ENCODE measurements at places on chromosomes 4 and X. TPM values are rescaled to one million over a fixed set of nuclear protein-coding genes. Genes with fewer than 3 reads are reported as not detected.

- H3K27me3 ChIP-seq, result no peaks in the 10 kb centered on the region
- DNase-seq, result no peak
- no peaks in the 10 kb centered on the region for H3K36me3 ChIP-seq
- peaks cover 8% of the 10 kb centered on the region for H3K4me1 ChIP-seq
Observed at GRCh38 chr4:124019749-124020549, 623.4 kb downstream of the SPRY1 start.

DNA sequence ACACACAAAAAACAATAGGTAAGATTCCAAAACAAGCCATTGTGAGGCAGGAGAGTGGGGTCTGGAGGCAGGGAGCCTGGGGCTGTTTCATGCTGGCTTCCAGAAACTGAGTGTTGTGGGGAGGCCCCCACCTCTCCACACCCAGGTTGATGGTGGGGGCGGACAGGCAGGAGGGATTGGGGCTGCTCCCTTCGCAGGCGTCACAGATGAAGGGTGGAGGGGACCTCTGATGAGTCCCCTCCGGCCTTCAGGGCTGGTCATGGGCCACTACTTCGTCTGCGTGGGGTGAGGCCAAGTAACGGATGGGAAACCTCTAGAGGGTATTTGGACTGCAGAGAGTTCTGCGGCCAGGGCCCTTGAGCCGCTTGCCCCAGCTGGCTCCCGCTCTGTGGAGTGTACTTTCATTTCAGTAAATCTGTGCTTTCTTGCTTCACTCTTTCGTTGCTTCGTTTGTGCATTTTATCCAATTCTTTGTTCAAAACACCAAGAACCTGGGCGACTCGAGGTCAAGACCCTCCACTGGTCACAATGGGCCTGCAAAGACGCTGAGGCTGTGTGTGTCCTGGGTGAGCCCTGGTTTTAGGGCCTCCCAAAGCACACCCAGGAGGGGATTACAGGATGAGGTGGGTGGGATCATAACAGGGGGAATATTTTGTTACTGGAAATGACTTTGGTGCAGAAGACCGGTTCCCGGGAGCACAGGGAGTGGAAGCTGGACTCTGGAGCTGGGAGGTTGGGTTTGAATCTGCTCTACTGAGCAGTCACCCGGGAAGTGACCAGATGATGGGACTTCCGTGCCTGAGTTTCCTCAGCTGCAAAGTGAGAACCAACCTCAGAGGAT lies 83.7 kb upstream of the ADRA2C start:
- DNase-seq, result no peak
- no peaks in the 10 kb centered on the region for H3K36me3 ChIP-seq
- H3K4me1 ChIP-seq, result no peaks in the 10 kb centered on the region
- H3K27ac ChIP-seq, result no peak overlapping the region
- no peaks in the 10 kb centered on the region for H3K27me3 ChIP-seq

DNA sequence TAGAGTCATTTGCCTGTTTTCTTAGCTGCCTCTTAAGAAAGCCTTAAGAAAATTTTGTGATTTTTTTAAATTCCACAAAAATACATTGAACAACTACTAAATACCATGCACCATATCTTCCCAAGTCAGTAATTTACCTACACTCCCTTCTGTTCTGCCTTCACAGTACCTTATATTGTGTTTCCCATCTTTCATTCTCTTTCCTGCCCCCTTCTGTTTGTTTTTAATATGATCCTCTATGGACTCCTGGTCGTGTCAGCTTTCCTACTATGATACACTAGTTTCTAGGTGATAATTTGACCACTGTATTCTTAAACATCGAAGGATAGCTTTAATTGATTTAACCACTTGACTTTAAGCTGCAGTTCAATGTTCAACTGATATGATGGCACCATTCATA lies 297.7 kb upstream of the HAND2 start:
- H3K27ac ChIP-seq, result no peak overlapping the region
- no peak overlapping the region for H3K4me3 ChIP-seq
- no peaks in the 10 kb centered on the region for H3K4me1 ChIP-seq
- peaks cover 2% of the 10 kb centered on the region for H3K27me3 ChIP-seq
- H3K36me3 ChIP-seq, result no peaks in the 10 kb centered on the region

Gene LPAR4
- total RNA-seq, result not detected

Gene GRSF1
- 96.8 TPM for total RNA-seq

- H3K4me1 ChIP-seq, result peaks cover 29% of the 10 kb centered on the region
- peak within 1 kb of the TSS; percentile 96 for H3K4me3 ChIP-seq
- DNase-seq, result peak; percentile 78
- H3K27me3 ChIP-seq, result no peaks in the 10 kb centered on the region
- H3K36me3 ChIP-seq, result peaks cover 10% of the 10 kb centered on the region
Observed at GRCh38 chrX:79366873-79367749, at the start of gene ITM2A. TSS of gene ITM2A (minus strand) at chrX:79367334. CDS start at chrX:79367215, 119 bp downstream.

DNA sequence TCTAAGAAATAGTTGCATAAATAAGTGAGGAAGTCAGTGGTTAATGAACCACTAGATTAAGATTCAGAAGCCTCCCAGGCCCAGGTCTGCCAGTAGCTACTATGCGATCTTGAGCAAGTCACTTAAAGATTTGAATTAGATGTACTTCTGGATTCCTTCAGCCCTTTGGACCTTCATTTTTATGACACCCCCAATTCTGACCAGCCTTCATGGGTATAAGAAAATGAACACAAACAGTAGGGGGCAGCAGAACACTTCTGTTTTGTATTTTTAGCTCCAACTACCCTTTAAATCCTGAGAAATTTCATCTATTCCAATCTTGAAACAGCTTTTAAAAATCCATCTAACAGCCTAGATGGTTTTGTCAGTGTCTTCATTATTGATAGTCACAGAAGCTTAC lies 19.0 kb downstream of the TMEM47 start:
- no peak overlapping the region for H3K27ac ChIP-seq
- H3K4me3 ChIP-seq, result no peak overlapping the region
- H3K4me1 ChIP-seq, result no peaks in the 10 kb centered on the region
- H3K36me3 ChIP-seq, result no peaks in the 10 kb centered on the region

Gene LGI2
- total RNA-seq, result not detected

Gene NDST3
- not detected for total RNA-seq

Gene DSPP
- total RNA-seq, result not detected

Gene PLXNB3
- total RNA-seq, result 1.6 TPM

- no peak for DNase-seq
- no peaks in the 10 kb centered on the region for H3K36me3 ChIP-seq
- peaks cover 7% of the 10 kb centered on the region for H3K27me3 ChIP-seq
- H3K4me1 ChIP-seq, result no peaks in the 10 kb centered on the region
Observed at GRCh38 chr4:25972984-25973745, 59.1 kb downstream of the SMIM20 start.

GRCh38 chrX:29145316-29145715 lies 558.1 kb downstream of the IL1RAPL1 start:
- no peak overlapping the region for H3K4me3 ChIP-seq
- H3K4me1 ChIP-seq, result no peaks in the 10 kb centered on the region
- no peak for DNase-seq

GRCh38 chrX:147962476-147962875 lies 18.7 kb upstream of the FMR1NB start:
- H3K36me3 ChIP-seq, result no peaks in the 10 kb centered on the region
- H3K27ac ChIP-seq, result no peak overlapping the region
- no peaks in the 10 kb centered on the region for H3K4me1 ChIP-seq

DNA sequence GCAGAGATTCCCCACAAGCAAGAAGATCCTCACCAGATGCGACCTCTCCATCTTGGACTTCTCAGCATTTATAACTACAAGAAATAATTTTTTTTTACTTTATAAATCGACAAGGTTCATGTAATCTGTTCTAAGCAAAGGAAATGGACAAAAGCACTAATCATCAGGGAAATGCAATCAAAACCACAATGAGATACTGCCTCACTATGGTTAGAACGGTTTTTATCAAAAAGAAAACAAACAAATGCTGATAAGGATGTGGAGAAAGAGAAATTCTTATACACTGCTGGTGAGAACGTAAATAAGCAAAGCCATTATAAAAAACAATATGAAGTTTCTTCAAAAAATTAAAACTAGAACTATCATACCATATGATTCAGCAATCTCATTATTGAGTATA lies 1382.6 kb downstream of the ARAP2 start:
- no peaks in the 10 kb centered on the region for H3K27me3 ChIP-seq
- H3K36me3 ChIP-seq, result no peaks in the 10 kb centered on the region
- DNase-seq, result no peak
- H3K4me1 ChIP-seq, result no peaks in the 10 kb centered on the region
- no peak overlapping the region for H3K27ac ChIP-seq

DNA sequence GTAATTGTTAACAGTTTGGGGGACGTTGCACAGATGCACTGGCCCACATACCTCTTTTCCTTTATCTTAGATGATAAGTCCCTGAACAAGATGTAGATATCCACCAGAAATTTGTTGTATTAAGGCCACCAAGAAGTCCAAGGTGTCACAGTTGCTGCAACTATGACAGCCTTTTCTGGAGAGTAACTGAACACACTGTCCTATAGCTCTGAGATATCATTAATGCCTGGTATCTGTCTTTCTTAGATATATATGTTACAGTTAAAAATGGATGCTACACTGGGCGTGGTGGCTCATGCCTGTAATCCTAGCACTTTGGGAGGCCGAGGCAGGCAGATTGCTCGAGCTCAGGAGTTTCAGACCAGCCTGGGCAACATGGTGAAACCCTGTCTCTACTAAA lies 77.8 kb upstream of the PRDX4 start:
- no peak overlapping the region for H3K4me3 ChIP-seq
- no peaks in the 10 kb centered on the region for H3K4me1 ChIP-seq
- H3K36me3 ChIP-seq, result no peaks in the 10 kb centered on the region
- H3K27ac ChIP-seq, result no peak overlapping the region
- DNase-seq, result no peak
- H3K27me3 ChIP-seq, result peaks cover 2% of the 10 kb centered on the region

- H3K4me1 ChIP-seq, result peaks cover 23% of the 10 kb centered on the region
- H3K27me3 ChIP-seq, result no peaks in the 10 kb centered on the region
- H3K4me3 ChIP-seq, result no peak overlapping the region
- H3K36me3 ChIP-seq, result no peaks in the 10 kb centered on the region
- DNase-seq, result no peak
Observed at GRCh38 chrX:136256026-136256425, 4.8 kb upstream of the MAP7D3 start.

- no peaks in the 10 kb centered on the region for H3K4me1 ChIP-seq
- no peak overlapping the region for H3K27ac ChIP-seq
- no peak for DNase-seq
- H3K27me3 ChIP-seq, result no peaks in the 10 kb centered on the region
- H3K4me3 ChIP-seq, result no peak overlapping the region
Observed at GRCh38 chr4:43758836-43759235, 689.8 kb downstream of the KCTD8 start.

DNA sequence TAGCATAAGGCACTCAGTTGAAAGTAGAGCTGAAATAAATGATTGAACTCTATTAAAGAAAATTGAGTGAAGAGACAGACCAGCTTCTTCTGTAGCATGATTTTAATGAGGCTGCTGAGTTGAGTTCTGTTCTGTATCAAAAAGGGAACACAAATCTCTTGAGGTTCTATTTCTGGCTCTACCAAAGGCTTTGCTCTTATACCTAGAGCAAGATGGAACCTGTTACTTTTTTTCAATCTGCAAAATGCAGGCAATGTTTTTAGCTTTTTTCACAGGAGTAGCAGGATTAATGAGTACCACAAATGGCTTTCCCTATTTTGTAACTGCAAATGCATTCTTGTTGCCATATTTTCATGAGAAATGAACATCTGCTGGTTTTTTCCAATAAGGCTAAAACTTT lies 4.2 kb upstream of the ERVMER34-1 start:
- DNase-seq, result no peak
- no peak overlapping the region for H3K4me3 ChIP-seq
- peaks cover 5% of the 10 kb centered on the region for H3K4me1 ChIP-seq
- no peak overlapping the region for H3K27ac ChIP-seq
- peaks cover 2% of the 10 kb centered on the region for H3K36me3 ChIP-seq

DNA sequence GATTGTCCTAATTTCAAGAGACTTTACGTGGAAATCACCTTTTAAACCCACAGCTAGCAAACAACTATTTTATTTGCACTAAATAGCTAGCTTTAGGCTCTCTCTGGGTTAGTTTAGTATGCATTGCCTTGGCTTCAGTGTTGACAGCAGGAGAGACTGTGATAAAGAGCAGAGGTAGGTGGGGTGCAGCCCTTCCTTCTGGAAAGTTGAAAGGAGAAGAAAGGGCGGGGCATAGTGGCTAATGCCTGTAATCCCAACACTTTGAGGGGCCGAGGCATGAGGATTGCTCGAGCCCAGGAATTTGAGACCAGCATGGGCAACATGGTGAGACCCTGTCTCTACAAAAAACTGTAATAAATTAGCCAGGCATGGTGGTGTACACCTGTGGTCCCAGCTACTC lies 29.0 kb upstream of the TMEM154 start:
- peaks cover 6% of the 10 kb centered on the region for H3K4me1 ChIP-seq
- DNase-seq, result no peak
- H3K27ac ChIP-seq, result no peak overlapping the region
- H3K27me3 ChIP-seq, result no peaks in the 10 kb centered on the region
- H3K36me3 ChIP-seq, result no peaks in the 10 kb centered on the region
- H3K4me3 ChIP-seq, result no peak overlapping the region

Gene SCD5
- total RNA-seq, result 1.3 TPM

Gene F8A2
- total RNA-seq, result not detected

Gene HCFC1
- total RNA-seq, result 99.5 TPM

GRCh38 chr4:112403101-112403945 lies 106.2 kb downstream of the ALPK1 start:
- no peak overlapping the region for H3K4me3 ChIP-seq
- H3K36me3 ChIP-seq, result peaks cover 11% of the 10 kb centered on the region
- DNase-seq, result no peak
- no peaks in the 10 kb centered on the region for H3K4me1 ChIP-seq

Gene PNMA5
- total RNA-seq, result not detected

- peaks cover 9% of the 10 kb centered on the region for H3K4me1 ChIP-seq
- no peaks in the 10 kb centered on the region for H3K36me3 ChIP-seq
- peaks cover 7% of the 10 kb centered on the region for H3K27me3 ChIP-seq
- no peak overlapping the region for H3K4me3 ChIP-seq
Observed at GRCh38 chr4:72109364-72109763, 77.6 kb downstream of the NPFFR2 start.

DNA sequence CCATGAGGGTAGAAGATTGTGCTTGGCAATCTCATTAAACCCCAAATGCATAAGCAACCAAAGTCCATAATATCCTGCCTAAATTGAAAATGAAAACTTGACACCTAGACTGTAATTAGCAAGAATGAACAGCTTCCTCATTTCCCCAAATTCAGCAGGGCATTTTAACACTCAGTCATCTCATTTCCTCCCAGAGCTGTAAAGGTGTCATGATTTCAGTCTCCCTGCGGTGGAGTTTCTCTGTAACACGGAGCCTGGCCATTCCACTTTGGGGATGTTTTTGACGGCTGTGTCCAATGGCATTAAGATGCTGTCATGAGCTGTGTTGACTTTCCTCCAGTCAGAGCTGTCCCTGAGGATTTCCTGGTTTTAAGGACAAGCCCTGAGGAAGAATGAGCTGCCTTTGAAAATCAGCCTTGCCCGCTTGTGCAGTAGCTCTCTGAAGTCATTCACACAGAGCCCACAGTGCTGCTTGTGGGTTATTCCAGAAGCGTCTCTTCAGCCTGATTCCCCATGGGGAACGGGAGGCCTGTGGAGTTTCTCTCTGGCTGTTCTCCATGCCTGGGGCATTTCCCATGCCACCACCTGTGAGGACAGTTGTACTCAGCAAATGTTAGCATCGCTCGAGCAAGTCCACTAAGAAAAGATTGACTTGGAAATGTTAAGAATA lies 187.0 kb downstream of the MID1 start:
- H3K4me1 ChIP-seq, result no peaks in the 10 kb centered on the region
- H3K27me3 ChIP-seq, result no peaks in the 10 kb centered on the region
- no peak overlapping the region for H3K4me3 ChIP-seq
- H3K36me3 ChIP-seq, result no peaks in the 10 kb centered on the region

- H3K27me3 ChIP-seq, result peaks cover 5% of the 10 kb centered on the region
- no peak overlapping the region for H3K4me3 ChIP-seq
- no peak for DNase-seq
- H3K36me3 ChIP-seq, result no peaks in the 10 kb centered on the region
- no peaks in the 10 kb centered on the region for H3K4me1 ChIP-seq
- no peak overlapping the region for H3K27ac ChIP-seq
Observed at GRCh38 chrX:11412715-11413623, 119.8 kb downstream of the AMELX start.
